ENCODE measurements at places on chromosomes 6 and 20.

GRCh38 chr6:119575721-119576120 is 226.2 kb upstream of the MAN1A1 start:
- no peak for DNase-seq

DNA sequence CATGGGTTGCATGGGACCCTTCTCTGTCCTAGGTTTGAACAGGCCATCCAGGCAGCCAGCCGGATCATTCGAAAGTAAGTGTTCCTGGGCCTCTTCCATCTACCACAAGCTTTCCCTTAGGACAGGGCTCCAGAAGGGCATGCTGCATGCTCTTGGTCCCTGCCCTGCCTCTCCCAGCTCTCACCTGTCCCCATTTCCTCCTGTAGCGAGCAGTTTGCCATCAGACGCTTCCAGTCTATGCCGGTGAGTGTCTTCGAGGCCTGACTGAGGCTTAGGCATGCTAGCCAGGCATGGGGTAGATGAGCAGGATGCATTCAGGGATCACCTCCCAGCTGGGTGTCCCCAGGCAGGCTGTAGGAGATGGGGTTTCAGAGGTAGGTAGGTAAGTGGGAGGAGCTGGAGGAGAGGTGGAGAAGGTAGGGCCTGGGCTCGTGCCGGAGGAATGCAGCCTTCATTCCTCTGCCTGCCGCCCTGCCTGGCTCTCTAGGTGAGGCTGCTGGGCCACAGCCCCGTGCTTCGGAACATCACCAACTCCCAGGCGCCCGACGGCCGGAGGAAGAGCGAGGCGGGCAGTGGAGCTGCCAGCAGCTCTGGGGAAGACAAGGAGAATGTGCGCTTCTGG is 4.3 kb downstream of the CDC25B start:
- no peak for DNase-seq

DNA sequence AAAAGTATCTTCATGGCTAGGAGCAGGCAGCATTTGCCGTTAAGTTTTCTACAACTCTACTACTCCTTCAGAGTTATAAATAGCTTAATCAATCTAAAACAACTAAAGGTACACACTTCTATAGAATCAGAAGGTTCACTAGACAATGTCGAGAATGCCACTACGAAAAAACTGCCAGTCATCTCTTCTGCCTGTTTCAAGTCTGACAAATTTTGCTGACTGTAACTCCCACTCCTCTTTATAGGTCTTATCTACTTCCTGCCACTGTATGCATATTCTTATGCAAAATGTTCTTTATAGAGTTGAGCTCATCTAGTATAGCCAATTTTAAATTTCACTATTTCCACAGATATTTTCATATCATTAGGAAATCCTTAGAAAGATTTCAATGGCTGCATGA is 160.1 kb downstream of the EYS start:
- DNase-seq, result no peak

- DNase-seq, result no peak
Measured at GRCh38 chr6:107400616-107401147, 58.7 kb downstream of the PDSS2 start.

- peak; percentile 13 for DNase-seq
Measured at GRCh38 chr20:61263084-61263695, 11.1 kb downstream of the CDH4 start.

DNA sequence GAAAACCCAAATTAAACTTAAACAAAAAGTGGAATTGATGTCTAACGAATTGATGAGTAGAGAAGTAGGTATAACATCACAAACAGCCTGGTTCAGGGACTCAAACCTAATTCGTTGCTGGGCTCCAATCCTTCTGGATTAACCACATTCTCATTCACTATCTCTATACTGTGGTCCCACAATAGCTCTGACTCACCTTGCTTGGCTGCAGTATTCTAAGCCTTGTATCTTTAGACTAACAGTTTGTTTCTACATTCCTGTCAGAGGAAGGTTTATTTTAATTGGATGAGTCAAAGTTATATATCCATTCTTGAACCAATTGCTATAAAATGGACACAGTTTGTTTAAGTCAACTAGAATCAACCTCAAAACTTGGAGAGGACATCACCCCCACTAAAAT is 530.5 kb upstream of the PTCHD4 start:
- DNase-seq, result no peak

GRCh38 chr6:31620586-31621319 is at the start of gene PRRC2A:
Gene PRRC2A (plus strand): TSS chr6:31620715. CDS start chr6:31622790, 2,075 bp downstream.
- peak; percentile 93 for DNase-seq

- no peak for DNase-seq
Measured at GRCh38 chr6:168387426-168387825, 53.6 kb upstream of the SMOC2 start.
